GM19239 (cell line): ENCODE measurements at places on chromosomes 1 and 21.
A peak's percentile ranks its signal among the peaks of the same experiment; 100 is the strongest.

- DNase-seq: no peak
Observed at GRCh38 chr1:208431721-208432120, 187.5 kb upstream of the PLXNA2 start.

DNA sequence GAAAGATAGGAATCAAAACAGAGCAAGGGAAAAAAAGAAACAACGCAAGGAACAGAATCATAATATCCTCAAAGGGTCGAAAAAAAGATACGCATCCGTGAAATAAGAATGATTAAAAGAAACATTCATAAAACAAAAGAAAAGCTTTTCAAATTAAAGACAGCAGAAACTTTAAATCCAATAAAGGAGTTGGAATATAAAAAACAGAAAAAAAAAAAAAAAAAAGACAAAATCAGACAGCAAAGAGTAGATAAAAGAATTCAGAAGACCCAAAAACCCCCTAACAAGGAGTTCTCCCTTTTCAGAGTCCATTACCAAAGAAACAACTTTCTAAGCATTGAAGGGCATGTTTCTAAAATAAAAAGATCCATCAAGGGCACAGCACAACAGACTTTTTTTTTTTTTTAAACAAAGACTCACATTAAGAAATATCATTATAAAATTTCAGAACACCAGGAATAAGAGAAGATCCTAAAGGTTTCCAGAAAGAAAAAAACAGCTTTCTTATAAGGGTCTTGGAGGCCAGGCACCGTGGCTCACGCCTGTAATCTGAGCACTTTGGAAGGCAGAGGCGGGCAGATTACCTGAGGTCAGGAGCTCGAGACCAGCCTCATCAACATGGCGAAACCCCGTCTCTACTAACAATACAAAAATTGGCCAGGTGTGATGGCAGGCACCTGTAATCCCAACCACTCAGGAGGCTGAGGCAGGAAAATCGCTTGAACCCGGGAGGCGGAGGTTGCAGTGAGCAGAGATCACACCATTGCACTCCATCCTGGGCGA is 44.7 kb downstream of the ENAH start:
- no peak for DNase-seq

- no peak for DNase-seq
Observed at GRCh38 chr1:237975376-237975775, 84.7 kb upstream of the ZP4 start.

DNA sequence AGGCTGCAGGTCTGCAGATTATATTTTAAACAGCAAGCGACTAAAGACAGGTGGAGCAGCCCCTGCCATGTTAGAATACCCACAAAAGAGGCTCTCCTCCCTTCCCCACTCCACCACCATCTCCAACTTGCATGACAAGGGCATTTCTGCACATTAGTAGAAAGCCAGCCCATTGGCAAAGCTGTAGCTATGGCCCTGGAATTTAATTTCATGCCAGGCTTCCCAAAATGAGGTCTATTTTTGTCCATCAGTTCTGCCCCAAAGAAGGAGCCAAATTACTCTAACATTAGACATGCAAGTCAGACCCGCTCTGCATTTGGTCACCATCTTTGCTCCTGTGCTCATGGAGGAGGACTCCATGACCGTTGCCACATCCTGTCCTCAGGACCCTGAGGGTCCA is 115.2 kb downstream of the LAMC2 start:
- DNase-seq: no peak

GRCh38 chr1:61808968-61809367 is 66.7 kb downstream of the PATJ start:
- DNase-seq: no peak

GRCh38 chr1:10033359-10033845 is 644 bp downstream of the UBE4B start:
- no peak for DNase-seq

GRCh38 chr1:234262754-234263105 is 110.5 kb upstream of the COA6 start:
- no peak for DNase-seq

DNA sequence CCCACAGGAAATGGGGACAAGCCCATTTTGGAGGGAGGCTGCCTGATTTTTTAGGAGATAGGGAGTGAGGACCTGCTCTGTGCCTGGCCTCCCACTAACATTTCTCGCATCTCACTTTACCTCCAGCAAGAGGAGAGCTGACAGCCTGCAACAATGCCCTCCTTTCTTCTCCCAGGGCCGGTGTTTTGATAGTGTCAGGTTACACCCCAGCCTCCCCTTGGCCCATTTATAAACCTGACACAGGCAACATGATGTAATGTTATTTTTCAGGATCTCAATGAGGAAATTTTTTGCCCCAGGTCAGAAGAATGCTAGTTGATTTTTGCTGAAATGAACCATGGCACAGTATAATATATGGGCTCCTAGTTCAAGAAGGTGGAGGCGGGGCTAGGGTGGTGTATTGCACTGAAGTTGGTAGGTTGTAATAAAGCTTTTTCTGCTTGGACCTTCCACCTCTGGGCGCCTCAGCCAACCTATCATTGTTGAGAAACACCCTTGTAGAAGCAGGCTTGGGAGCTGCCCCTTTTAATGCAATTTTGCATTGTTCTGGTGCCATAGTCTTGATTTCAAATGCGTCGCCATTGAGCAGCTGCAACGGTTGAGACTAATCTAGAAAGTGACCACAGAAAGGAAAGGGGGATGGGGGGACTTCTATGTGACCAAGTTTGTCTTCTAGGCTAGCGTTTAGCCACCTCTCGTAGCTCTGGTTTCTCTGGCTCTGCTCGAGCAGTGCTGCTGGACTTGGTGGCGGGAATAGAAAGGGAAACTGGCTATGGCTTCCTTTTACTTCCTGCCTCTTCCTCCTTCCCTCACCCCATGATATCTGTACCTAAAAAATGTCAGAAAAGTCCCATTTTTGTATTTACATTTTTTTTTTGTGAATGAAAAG is 53.0 kb downstream of the PBX1 start:
- no peak for DNase-seq

GRCh38 chr1:208631092-208631491 is 386.9 kb upstream of the PLXNA2 start:
- DNase-seq: no peak

GRCh38 chr1:196477262-196477661 is 131.0 kb downstream of the KCNT2 start:
- DNase-seq: no peak

DNA sequence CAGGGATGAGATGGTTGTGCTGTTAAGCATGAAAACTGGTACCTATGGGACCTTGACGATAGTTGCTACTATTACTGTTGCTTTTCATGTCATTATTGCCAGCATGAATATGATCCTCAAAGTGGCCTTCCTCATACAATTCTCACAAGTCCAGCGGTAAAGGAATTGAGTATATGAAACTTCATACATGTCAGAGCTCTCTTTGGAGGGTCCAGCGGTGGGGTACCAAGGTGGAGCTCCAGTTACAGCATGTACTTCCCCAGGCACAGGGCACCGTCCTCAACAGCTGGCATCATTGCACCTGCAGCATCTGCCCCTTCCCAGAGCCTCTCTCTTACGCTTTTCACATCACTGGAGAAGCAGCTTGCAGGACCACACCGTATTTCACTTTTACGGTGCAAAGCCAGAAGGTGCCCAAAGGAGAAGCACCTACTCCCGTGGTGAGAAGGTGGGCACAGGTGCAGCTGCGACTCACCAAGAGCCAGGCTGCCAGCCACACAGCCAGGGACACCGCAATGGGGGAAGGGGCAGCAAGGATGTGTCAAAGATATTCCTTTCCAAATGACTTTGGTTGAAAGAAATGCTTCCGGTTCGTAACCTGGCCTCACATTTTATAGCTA is 166.4 kb upstream of the IRF2BP2 start:
- no peak for DNase-seq

GRCh38 chr21:31173881-31174555 is 135.7 kb upstream of the KRTAP19-8 start:
- DNase-seq: no peak

- DNase-seq: no peak
Observed at GRCh38 chr21:38236232-38236631, 20.6 kb upstream of the KCNJ15 start.

GRCh38 chr1:42479621-42480020 is 16.5 kb downstream of the CCDC30 start:
- DNase-seq: no peak

DNA sequence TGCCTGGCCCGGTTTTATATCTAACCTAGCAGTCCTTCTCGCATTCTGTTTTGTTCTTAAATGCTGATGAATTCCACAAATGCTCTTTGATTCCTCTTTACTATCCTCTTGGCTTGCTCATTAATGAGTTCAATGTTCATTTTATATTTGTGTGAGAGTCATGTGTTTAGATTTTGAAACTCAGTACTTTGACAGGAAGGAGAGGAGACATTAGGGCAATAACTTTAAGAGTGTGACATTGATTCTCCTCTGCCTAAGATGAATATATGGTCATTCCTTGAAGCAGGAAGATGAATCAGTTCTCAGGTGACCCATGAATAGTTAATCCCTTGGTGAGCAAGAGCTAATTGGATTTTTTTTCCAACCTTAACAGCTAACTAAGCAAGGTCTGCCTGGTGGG is 84.1 kb downstream of the MRPS6 start:
- DNase-seq: no peak

DNA sequence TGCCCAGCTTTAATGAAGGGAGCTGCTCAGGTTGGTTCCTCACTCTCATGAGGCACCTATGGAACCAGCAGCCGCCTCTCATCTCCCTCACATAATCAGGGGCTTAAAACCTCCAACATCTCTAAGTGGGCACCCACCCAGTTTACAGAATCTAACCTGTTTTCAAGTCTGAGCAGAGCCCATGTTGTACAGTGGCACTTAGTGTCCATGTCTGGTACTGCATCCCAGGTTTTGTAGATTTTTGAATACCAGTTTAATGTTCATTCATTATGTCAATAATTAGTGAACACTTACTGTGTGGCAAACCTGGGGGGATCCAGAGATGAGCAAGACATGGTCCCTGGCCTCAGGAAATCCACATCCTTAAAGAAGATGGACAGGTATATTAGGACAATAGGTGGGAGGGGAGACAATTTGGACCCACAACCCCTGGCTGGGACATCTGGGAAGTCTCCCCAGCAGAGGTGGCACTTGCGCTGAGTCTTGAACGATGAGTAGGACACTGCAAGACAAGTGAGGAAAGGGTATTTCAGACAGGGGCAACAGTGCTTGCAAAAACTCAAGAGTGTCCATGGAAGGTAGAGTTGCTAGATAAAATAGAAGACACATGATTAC is 83.3 kb downstream of the LACTBL1 start:
- no peak for DNase-seq

GRCh38 chr1:156475568-156476500 is 24.7 kb downstream of the MEF2D start:
- DNase-seq: no peak

DNA sequence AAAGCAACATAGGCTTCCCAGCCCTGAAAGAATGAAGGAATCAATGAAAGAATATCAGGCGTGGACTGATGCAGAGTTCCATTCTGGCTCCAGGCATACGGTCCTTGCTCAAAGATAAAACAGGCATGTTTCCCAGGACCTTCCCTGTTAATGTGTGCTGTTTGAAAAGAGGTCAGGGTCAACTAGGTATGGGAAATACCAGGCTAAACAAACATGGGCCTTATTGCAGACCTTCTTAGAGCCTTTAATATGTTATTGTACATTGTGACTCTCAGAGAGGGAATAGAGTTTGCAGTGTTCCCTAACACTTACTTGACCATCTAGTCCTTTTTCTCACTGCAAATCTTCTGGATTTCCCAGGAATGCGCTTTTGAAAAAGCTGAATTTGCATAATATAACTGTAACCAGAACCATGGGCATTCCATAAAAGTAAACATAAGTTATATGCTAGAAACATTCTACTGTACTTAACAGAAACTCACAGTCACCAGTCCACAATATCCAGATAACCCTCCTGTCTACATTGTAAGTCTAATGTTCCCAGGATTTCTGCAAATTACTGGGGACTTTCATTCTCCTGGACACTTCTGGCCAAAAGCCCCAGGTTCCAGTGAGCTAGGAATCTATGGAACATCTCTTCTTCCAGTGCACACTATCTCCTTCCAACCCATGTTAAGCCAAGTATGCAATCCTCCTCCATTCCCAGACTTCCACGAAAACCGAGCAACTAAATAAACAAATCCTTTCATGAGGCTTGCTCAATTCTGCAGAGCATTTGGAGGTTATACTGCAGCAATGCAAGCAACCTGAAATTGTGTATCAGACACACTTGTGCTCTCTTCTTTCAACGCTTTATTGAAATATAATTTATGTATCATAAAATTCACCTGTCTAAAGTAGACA is 486.6 kb downstream of the SETD4 start:
- DNase-seq: no peak

DNA sequence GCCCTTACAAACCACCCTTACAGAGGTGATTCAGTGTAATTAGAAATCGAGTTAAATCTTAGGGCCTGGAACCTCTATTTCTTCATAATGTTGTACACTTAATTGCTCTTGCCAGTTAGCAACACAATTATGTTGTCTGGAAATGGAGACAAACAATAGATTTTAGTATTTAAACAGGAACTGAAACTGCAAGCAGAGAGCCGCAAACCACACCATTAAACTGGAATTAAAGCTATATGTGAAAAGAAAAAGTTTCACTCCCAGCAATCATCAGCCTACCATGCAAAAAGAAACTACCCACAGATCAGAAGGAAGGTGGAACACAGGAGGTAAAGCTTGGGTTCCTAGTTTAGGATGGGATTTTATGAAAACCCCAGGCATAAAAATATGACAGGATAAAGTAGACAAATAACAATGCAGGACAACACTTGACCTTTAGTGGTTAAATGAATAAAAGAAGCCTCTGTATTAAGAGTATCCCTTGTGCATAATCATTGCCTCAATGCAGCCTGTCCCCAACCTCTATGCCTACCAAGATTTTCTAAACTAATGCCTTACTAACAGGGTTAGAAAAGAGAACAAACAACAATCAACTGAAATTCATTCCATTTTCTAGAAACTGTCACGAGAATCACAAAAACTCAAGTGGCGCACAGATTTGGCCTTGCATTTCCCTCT is 304.3 kb upstream of the ESRRG start:
- DNase-seq: peak; percentile 16

DNA sequence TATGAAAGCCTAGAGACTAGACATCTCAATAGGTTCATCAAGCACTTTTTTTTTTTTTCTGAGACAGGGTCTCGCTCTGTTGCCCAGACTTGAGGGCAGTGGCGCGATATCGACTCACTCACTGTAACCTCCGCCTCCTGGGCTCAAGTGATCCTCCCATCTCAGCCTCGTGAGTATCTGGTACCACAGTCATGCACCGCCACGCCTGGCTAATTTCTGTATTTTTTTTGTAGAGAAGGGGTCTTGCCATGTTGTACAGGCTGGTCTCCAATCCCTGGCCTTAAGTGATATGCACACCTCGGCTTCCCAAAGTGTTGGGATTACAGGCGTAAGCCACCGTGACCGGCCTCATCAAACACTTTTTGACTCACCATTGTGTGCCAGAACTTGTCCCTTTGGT is 613 bp upstream of the GPATCH4 start:
- DNase-seq: no peak
